GM03348 (cell line): ENCODE measurements at places on chromosomes 2 and 18.

GRCh38 chr2:6657136-6657535, 208.6 kb downstream of the CMPK2 start:
- no peak for DNase-seq

DNA sequence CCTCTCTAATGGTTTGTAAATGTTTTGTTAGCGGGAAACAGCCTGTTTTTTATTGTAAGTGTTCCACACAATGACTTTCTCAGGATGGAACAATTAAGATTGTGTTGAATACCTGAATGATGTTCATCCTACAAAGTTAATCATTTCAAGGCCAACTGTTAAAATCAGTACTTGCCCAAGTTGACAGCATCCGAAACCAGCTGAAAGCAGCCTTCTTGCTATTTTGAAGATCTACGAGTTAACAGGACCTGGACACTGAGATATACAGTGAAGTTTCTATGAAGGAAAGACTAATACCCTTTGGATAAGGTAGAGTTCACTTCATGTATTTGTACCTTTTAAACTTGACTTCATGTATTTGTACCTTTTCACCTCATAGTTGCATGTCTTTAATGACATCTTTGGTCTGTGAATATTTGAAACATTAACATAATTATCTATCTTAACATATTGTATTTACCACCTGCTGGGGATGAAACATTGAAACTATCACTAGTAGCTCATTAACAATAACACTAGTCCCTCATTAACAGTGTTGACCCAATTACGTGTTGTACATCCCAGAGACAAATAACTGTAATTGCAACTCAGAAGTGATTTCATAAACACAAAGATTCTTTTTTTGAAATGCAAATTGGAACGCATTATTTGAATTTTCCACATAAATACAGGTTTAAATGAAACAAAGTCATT, 556.0 kb upstream of the MEX3C start:
- no peak for DNase-seq

GRCh38 chr2:104766683-104767082, 87.2 kb upstream of the POU3F3 start:
- no peak for DNase-seq

DNA sequence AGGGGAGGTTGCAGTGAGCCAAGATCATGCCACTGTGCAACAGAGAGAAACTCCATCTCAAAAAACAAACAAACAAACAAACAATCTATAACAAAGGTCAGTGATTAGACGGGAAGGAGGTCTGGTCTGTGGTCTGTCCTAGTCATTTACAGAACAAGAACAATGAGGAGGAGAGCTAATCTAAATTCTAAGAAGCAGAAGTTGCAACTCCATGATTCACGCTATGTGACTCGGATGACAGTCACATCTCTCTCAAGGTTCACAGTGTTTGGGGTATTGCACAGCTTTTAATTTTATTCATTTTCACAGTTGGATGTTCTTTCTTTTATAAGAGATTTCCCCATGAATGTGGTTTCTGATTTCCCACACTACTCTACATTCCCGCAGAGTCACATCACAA, 218.7 kb upstream of the PIEZO2 start:
- DNase-seq: no peak

GRCh38 chr18:75208836-75209128, 157 bp downstream of the PTGR3 start:
- DNase-seq: no peak

DNA sequence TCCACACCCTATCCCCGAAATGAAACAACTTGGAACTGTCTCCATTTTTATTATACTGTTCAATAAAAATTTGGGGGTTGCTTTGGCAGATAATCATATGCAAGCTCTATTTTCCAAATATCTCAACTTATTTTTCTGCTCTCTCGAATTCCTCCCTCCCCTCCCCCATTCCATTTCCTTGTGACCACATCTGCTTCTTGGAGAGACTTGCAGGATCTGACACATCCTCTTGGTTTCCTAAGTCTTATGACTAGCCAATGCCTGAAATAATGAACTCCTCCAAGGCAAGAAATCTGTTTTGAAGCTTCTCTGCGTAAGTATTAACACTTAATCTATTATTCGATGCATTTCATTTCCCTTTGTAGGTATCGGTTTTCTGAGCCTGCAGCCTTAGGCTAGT, 16.1 kb downstream of the TGIF1 start:
- DNase-seq: peak; percentile 83

DNA sequence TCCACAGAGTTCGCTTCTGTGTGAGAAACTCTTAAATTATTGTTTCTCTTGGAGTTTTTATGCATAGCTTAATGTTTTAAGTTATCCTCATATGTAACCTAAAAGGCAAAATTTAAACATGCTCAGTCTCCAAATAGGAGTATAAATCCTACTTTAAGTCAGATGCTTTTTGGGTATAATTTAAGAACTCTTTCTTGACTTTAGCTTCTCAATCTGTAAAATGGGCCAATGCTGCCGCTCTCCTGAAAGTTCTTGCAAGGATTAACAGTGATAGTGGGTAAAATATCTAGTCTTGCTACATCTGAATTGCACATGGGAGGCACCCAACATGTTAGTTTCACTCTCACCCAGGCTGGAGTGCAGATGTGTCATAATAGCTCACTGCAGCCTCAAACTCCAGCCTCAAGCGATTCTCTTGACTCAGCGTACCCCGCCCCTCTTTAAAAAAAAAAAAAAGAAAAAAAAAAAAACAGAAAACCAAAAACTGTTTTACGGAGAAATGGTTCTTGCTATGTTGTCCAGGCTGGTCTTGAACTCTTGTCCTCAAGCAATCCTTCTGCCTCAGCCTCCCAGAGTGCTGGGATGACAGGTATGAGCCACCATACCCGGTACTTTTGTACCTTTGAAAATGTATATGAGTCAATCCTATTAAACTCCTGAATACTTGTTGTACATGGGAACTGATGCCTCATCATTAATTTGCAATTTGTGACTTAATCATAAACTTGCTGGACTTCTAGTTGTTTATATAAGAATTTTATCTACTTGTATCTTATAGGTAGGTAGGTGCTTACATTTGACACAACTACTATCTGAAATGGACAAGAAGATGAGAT, 1.8 kb downstream of the FBXO48 start:
- DNase-seq: no peak

DNA sequence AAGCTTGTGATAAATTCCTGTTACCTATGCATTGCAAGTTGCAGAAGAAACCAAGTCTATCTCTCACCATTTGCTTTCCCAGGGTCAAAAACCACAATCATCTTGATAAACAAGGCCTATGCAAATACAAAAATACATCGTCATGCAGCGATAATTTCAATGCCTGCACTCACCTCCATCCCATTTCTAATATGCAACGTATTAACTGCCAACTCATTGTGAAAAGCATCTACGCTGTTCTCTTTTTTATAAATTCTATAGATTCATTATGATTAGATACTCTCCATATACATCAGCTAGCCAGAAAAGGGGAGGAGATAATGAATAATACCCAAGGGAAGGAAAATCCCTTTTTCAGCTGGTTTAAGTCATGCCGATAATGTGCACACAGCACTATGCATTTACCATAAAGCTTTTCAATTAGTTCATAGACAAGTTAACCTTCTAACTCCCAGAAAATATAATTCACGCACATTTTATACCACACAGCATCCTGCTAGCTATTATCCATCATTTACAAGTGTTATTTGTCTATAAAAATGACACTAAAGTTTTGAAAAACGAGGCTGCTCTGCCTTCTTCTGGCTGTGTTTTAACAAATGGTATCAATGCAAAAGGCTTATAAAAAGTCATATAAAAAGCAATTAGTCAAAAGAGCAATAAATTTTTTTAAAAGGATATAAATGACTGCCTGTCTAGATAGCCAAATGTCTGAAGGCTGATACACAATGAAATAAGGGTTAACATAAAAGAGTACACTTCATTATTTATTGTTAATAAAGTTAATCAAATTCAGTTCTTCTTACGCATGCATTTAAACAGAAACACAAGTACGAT, 77.6 kb downstream of the AFF3 start:
- DNase-seq: no peak

GRCh38 chr2:226882606-226883005, 46.8 kb downstream of the RHBDD1 start:
- DNase-seq: no peak

DNA sequence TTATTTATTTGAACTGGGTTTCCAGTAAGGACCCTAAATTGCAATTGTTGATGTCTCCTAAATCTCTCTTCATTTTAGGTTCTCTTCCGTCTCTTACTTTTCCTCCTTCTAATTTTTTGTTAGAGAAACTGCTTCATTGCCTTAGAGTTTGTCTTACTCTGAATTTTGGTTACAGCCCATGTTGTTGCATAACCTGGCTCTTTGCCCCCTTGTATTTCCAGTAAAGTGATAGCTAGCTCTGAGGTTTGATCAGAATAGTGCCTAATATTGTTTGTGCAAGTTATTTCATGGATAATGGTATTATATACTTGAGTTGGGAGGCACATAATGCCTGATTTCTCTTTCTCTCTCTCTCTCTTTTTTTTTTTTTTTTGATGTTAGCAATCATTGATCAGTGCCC, 71.8 kb downstream of the MGAT5 start:
- DNase-seq: no peak

GRCh38 chr2:236309669-236310029, 45.4 kb upstream of the ASB18 start:
- DNase-seq: peak; percentile 37

- DNase-seq: no peak
These were observed 82.0 kb downstream of the DYM start for GRCh38 chr18:49378458-49378857.

GRCh38 chr18:23964282-23965238, 50.0 kb upstream of the TTC39C start:
- no peak for DNase-seq

DNA sequence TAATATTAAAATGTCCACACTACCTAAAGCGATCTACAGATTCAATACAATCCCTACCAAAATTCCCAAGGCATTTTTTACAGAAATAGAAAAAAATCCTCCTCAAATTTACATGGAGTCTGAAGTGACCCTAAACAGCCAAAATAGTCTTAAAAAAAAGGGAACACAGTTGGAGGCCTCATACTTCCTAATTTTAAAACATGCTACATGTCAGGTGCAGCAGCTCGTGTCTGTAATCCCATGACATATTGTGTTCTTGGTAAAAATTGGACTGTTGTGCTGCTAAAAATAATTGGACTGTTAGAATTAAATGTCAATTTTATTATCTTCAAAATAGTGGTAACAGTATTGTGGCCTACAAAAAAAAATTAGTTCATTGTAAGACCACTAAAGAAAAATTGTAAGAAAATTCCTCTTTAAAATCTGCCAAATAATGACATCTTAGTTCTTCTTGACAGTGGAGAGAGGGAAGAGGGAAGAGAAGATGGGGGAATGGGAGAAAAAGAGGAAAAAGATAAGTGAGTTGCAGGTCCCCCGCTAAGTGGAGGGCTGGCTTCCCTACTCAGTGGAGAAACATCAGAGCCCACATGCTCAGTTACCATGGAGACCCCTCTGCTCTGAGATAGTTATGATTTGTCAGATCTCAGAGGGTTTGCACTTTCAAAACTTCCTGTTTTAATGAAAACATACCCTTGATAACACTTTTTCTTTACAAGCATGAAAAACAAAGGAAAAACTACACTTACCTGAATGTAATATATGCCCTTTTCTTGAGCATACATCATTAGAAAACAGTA, 46.5 kb downstream of the UNC50 start:
- no peak for DNase-seq

GRCh38 chr2:160432633-160433032, 61.0 kb downstream of the RBMS1 start:
- peak; percentile 28 for DNase-seq

GRCh38 chr2:56337342-56337741, 153.6 kb downstream of the CCDC85A start:
- no peak for DNase-seq

- DNase-seq: no peak
These were observed 873.0 kb downstream of the CPS1 start for GRCh38 chr2:211429256-211429920.

GRCh38 chr2:106789185-106789584, 96.8 kb downstream of the ST6GAL2 start:
- DNase-seq: no peak

- DNase-seq: no peak
These were observed 52.6 kb downstream of the SMAD2 start for GRCh38 chr18:47877892-47878291.

DNA sequence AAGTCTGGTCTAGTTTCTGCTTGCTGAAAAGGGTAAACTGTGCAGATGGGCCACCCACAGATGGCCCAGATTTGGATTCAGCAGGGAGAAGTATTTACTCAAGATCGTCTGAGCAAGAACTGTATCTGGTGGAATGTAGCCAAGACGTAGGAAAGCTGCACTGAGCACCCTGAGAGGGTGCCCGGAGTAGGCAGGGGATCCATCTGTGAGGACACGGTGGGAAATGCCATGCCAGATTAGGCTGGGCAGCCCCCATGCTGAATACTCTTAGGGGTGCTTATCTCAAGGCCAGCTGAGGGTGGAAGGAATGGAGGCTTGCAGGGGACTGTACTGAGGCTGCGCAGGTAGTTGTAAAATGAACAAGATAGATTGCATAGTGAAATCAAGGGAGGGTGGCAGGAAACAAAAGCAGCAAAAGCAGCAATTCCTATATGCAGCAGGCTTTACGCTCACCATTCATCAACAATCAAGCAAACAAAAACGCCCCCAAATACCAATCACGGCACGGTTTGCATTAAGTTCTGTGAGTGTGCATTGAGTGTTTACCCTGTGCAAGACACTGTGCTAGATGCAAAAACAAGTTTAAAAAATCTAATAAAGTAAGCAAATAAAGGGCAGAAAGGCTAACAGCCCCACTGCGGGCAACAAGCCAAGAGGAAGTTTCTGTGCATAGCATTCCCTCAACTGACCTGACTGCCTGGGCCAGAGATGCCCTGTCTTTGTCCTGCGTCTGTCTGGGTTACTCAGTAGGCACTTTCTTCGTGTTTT, 32.2 kb upstream of the LPIN2 start:
- no peak for DNase-seq

DNA sequence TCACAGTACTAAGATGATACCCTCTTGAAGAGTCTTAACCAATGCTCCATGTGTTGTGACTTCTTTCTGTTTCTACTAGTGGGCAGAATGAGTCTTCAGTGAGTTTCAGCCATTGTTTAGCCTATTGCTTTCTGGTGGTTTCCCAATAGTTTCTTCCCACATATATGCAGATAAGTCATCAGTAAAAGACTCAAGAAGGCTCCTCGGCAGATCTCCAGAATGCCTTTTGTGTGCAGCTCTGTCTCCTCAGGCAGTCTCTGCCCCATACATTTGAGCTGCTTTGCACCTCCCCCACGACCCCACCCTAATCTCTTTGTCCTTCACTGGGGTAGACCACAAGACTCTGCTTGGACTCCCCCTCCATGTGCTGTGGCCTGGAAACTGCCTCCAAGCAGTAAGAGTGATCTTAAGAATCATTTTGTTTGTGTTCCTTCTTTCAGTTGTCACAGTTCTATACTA, 71.6 kb upstream of the CHRNA1 start:
- peak; percentile 67 for DNase-seq
